ENCODE measurements at places on chromosomes 3 and 15.

GRCh38 chr3:104907507-104907906 lies 459.2 kb upstream of the ALCAM start:
- DNase-seq = no peak

- DNase-seq = no peak
These were observed 2.7 kb downstream of the LCTL start for GRCh38 chr15:66563126-66563525.

DNA sequence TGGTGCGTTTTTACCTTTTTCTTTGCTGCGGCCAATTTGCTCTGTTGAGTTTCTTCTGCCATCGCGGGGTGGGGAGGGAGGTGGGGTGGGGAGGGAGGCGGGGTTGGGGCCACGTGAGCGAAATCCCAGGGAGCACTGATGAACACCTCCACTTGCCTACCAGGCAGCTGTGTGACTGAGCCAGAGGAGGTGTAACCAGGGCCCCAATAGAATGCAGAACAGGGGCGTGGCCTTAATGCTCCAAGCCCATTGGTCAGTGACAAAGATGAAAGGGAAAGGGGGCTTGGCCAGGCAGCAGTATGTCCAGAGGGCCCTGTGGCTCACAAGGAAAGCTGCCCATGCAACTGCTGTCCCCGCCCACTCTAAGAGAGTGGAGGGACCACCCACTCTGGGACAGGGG lies 21.4 kb upstream of the OR4F6 start:
- no peak for DNase-seq

DNA sequence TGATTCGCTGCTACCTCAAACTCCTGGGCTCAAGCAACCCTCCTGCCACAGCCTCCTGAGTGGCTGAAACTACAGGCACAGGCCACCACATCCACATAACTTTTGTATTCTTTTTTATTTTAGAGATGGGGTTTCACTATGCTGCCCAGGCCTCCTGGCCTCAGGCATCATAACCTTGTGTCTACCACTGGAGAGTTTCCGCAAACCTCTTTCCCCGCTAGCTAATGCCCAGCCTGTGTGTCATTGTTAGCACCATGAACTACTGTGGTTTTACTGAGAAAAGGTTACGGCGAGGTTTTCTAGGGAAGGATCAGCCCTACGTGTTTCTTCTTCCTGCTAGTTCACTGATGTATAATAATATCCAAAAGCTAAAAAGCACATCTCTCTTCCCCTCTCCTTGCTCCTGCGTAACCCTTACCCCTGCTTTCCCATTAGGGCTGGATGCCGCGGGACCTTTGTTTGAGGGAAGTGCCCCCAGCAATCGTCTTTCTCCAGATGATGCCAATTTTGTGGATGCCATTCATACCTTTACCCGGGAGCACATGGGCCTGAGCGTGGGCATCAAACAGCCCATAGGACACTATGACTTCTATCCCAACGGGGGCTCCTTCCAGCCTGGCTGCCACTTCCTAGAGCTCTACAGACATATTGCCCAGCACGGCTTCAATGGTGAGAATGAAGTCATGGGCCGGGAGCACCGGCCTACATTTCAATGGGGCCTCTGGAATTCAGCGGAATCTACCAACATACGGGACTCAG lies 113.7 kb downstream of the LIPC start:
- DNase-seq = no peak

DNA sequence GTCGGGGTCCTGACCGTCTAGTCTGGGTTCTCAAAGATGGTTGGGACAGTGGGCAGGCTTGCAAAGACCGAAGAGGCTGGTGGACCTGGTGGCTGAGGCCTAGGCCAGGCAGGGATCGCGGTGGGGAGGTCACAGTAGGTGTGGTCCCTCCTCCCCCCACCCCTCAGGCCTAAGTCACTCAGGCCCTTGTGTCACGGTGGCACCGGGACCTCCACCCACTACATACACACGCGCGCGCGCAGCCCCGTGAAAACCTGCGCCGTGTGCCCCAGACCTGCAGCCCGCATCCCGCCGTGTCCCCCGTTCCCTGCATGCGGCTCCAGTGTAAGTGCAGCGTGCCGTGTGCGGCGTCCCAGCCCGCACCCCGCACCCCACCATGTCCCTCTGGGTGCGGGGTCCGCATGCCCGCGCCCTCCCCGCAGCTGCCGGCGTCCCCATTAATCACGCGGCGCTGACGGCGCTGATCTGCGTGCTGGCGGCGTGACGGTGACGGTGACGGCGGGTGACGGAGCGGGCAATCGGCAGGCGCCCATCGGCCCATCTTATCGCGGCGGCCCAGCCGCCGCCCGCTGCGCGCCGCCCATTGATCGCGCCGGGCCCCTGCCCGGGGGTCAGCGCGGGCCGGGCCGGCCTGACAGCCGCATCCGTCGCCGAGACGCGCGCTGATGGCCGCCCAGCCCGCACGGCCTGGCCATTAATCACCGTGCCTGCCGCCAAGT lies 24.4 kb downstream of the SEC61A1 start:
- DNase-seq = peak; percentile 69

All from NCI-H1417 (cell line).